ENCODE measurements at places on chromosomes 12 and 14.

DNA sequence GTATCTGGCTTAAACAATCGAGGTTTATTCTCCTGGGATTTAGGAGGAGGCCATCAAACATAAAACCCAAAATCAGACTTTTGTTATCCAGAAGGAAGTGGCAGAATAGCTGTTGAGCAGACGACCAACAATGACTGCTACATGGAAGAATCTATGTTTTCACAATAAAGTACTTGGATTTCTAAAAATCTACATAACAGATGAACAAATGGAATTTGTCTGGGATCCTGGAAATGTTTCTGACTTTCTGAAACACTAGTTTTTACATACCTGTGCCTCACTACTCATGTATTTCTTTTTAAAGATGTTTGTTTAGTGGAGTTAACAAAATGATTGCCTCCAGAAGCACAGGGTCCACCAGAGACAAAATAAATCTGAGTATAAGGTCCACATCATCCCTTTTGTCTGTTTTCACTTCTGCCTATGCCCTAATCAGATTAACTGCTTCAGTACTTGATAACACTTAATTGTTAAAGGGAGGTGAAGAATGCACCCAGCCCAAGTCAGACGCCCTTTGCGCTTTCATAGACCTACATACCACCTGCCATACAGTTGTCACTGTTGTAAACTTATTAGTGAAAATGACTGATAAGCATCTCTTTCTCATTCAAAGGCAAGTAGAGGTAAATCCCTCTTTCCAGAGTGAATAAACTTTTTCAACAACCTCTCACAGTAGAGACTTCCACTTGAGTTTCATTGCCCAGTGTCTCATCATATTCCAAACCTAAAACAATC is 164.6 kb downstream of the EGLN3 start:
- no peak for DNase-seq

GRCh38 chr14:92039063-92039718 is 668 bp downstream of the TRIP11 start:
- DNase-seq, result peak; percentile 2

DNA sequence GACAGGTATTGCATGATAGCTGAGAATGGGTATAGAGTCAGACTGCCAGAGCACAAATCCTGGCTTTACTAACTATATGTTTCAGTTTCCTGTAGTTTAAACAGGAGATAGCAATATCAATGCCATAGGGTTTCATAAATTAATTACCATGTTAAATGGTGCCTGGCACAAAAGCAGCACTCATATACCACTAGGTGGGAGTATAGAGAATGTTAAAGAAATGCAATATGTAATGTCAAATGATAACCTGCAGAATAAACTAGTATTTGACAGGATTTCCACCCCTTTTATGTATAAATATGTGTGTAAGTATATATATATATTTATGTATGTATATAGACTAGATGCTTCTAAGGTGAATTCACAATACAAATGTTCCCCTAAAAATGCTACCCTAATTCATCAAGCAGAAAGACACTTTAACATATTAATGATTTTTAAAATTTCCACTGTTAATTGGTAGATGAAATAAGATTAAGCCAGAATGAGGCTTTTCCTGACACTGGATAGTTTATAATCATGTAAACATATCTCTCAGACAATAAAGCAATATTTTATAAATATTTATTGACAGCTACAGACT is 8.6 kb downstream of the WDR89 start:
- DNase-seq, result peak; percentile 51

DNA sequence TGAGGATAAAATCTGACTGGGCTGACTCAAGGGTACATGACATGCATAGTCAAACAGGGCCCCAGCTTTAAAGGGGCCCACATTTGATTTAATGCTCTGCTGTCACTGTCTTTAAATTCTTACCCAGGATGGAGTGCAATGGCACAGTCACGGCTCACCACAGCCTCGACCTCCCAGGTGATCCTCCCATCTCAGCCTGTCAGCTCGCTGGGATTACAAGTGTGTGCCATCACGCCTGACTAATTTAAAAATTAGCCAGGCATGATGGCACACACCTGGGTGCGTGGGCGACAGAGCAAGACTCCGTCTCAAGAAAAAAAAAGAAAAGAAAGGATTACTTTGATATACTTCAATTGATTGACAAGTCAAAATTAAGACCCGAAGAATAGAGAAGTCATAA is 9.2 kb upstream of the PLBD1 start:
- no peak for DNase-seq

DNA sequence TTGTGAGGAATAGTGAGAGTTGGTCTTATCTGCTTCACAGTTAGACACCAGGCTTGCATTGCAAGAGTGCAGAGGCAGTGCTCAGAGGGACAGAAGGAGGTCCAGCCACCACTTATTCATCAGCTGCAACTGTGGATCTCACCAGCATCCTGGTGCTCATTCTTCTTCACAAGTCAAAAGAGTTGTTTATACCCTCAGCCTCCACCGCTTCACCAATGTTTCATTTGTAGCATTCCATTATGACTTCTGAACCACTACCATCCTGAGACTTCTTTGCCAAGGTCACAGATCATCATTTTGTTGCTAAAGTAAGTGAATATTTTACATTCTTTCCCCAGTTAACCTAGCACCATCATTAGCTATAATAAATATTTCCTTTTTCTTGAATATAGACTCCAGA is 230.5 kb upstream of the KITLG start:
- DNase-seq, result no peak

GRCh38 chr12:9064201-9064814 is 51.4 kb downstream of the A2M start:
- peak; percentile 45 for DNase-seq

DNA sequence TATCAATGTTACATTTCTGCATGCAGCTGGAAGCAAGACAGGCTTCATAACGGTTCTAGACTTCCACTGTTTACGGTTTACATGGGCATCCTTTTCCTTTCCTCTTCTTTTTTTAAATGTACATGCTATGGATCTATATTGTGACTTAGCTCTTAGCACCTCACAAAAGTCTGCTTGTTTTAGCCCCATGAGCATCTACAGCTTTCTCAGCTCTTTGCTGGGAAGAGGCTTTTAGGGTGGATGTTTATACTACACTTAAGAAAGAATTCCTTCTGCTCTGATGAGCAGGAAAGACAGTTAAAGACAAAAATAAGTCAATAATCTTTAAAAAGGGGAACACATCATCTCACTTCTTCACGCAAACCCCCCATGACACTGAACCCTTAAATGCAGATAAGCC is 51.4 kb downstream of the KICS2 start:
- DNase-seq, result no peak

GRCh38 chr12:117092886-117093285 is 6.3 kb downstream of the TESC start:
- no peak for DNase-seq

- no peak for DNase-seq
These were observed 42.1 kb upstream of the CHGA start for GRCh38 chr14:92880851-92881250.

DNA sequence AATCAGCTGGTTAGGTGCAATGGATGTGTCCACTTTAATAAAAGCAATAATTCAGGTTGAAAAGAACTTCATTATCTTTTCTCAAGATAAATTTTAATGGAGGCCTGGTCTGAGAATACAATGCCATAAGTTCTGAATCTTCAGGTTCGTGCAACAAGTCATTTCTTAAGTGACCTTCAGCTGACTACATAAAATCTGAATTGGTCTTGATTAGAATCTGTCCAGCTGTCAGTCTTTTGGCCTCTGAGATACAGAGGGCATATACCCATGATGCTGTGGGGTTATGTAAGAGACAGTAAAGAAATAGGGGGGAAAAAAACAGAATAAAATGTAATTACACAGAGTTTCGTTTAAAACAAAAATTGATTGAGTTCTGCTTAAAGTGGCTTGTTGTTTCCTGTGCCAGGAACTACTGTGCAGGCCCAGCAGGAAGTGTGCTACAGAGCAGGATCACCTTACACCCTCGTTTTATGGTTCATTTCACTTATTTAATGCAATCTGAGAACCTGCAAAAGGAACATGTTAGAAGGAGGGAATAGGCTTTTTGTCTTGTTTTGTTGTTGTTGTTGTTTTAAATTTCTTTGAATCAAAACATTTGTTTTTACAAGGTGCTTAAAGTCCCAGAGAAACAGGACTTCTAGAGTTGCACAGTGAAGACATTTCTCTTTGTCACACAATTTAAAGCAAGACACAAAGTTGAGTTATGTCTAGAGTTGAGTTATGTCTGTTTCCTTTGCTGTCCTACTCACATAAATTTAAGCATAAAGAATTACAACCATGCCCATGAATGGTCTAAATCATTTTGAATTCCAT is 64.2 kb downstream of the LGR5 start:
- no peak for DNase-seq

DNA sequence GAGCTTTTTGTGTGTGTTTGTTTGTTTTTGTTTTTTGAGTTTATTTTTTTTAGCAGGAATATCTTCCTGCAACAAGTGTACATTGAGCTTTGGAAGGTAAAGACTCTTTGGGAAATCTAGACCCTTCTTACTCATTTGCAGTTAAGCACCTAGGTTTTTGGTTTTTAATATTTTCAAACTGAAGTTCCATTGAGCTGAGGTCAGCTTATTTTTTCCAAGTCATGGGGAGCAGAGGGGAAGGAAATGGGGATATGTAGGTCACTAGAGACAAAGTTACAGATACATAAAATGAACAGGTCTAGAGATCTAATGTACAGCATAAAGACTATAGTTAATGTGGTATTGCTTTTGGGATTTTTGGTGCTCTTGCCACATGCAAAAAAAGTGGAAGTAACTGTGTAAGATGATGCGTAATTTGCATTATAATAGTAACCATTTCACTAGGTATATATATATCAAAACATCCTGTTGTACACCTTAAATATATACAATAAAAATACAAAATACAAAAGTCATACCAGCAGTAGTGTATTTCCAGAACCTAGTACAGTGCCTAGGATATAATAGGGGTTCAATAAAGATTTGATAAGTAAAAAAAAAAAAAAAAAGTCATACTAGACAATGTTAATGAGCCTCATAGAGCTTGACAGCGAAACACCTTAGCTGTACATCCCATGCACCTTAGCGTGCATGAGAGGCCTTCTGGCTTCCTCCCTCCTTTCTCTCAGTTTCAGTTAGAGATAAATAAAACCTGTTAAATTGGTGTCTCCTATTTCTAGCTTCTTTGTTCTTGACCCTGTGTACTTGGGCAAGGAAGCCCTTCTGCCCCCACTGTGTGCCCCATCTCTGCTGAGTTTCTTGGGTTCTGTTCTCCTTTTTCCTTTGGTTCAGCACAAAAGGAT is 22.7 kb downstream of the CGRRF1 start:
- DNase-seq, result no peak

GRCh38 chr12:74964390-74964789 is 245.2 kb downstream of the KCNC2 start:
- DNase-seq, result no peak

GRCh38 chr14:64682843-64683242 is 21.4 kb upstream of the PLEKHG3 start:
- DNase-seq, result no peak

DNA sequence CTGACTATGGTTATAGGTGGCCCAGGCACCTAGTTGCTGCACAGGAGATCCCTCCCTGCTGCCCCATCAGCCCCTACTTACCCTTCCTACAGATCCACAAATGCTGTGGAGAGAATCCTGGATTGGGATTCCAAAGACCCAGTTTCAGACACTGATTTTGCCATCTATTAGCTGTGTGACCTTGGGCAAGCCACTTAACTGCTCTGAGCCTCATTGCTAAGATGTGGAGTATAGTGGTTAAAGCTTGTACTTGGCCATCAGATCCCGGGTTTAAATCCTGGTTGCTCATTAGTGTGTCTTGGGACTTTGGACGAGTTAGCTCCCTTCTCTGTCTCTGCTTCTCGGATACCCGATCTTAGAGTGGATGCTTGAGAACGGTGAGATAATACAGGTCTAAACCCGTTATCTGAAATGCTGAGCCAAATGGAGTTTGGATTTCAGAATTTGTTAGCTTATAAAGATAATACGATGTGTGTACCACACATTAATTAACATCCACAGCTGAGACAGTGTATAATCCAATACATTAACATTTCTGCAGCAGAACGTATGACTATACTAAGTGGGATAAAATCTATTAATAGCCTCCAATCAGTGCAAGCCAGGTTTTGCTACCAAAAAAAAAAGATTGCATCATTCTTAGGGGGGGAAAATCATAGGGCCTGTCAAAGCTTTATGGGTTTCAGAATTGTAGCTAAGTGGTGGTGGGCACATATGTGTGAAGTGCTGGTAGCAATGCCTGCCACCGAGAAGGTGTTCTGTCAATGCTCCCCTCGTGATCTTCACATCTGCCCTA is 16.0 kb downstream of the PROX2 start:
- no peak for DNase-seq

GRCh38 chr12:7989827-7990491 is 42.6 kb upstream of the FOXJ2 start:
- DNase-seq, result peak; percentile 87

- DNase-seq, result no peak
These were observed at the start of gene PTPRQ for GRCh38 chr12:80443974-80444666. PTPRQ (plus strand) TSS chr12:80444235; CDS start chr12:80444346, 111 bp downstream.

DNA sequence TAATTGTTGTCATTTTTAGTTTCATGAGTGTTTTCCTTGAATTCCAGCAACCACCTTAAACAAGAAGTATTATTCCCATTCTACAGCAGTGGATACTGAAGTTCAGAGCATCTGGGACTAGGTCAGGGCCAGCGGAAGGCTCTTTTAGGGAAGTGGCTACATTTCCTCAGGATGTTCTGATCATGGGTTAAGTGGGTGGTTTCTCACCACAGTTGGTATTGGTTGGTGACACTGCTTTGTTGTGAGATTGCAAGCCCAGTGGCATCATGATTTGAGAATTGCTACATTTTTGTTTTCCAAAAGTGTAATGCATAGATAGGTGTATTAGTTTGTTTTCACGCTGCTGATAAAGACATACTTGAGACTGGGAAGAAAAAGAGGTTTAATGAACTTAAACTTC is 47.1 kb downstream of the SYNE2 start:
- peak; percentile 22 for DNase-seq

GRCh38 chr14:73740618-73741326 is 26.6 kb upstream of the PNMA1 start:
- DNase-seq, result no peak

DNA sequence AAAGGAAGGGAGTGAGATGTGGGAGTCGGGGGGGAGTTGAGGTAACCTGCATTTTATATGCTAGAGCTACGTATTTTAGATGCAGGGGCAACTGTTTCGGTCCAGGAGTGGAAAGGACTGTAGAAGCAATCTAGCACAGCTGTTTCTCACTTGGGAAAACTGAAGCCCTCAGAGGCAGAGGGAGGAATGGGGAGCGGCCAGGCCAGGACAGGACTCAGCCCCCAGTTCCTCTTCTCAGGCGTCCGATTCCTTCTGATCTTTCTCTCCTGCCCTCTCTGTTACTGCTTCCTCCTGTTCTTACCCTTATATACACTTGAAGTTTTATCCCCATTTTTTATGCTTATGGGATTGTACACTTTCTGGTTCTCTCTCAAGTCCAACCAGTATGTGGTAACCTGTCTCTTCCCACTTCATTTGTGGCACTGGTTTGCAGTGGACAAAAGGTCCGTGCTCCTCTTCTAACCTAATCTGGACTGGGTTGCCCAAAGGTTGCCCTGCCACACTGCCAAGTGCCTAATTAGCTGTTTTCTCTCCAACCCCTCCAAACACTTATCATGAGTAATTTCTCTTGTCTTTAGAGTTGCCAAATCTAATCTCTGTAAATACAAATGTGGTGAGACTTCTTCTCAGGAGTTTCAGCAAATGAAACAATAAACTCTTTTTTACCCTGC is 16.2 kb downstream of the LPCAT3 start:
- DNase-seq, result no peak
